ENCODE measurements at places on chromosomes 4 and X. TPM values are rescaled to one million over a fixed set of nuclear protein-coding genes. Genes with fewer than 3 reads are reported as not detected.

Gene MND1
- total RNA-seq = not detected

- DNase-seq = no peak
Measured at GRCh38 chrX:13144927-13145655, 100.7 kb upstream of the FAM9C start.

Gene ENPEP
- total RNA-seq = 0.78 TPM

Gene MAGEA10
- total RNA-seq = not detected

DNA sequence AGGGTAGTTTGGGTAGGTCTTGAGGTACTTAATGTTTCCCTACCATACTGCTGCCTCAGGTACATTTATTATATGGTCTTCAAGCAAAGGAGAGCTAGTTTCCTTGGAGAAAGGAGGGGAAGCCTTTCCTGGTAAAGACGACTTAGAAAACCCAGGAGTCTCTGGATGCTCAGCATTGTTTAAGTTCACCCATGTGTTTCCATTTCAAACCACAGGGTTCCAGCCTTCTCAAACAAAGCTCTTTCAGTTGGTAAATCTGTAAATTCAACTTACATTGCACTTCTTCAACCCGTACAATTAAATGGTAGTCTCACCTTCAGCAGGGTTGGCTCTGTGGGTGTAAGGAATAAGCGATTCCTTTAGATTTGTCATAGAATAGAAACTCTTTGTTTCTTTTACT, 111.9 kb upstream of the UNC5C start:
- no peak for DNase-seq

DNA sequence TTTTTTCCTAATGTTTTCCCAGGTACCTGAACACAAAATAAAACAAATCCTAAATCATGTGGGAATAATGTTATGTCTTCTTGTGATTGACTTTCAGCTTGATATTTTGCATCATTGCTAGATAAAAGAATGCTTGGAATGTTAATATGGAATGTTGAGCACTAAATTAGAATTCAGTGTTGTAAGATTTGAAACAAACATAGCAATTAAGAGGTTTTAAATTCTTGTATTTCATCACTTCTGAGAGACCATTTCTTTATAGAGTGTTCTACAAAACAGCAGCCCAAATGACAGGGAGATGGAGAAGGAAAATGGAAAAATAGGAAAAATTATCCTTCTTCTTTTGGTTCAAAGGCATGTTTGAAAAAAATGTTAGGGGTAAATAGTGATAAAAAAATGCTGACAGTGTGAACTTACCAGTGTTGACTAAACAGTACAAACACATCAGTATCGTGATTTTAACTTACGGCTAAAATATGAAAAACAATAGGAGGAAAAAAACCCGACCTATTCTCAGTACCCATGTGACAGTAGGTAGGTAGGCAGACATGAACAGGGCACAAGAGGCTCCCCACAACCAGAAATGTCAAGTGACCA, 102.6 kb upstream of the PDE5A start:
- DNase-seq = no peak

DNA sequence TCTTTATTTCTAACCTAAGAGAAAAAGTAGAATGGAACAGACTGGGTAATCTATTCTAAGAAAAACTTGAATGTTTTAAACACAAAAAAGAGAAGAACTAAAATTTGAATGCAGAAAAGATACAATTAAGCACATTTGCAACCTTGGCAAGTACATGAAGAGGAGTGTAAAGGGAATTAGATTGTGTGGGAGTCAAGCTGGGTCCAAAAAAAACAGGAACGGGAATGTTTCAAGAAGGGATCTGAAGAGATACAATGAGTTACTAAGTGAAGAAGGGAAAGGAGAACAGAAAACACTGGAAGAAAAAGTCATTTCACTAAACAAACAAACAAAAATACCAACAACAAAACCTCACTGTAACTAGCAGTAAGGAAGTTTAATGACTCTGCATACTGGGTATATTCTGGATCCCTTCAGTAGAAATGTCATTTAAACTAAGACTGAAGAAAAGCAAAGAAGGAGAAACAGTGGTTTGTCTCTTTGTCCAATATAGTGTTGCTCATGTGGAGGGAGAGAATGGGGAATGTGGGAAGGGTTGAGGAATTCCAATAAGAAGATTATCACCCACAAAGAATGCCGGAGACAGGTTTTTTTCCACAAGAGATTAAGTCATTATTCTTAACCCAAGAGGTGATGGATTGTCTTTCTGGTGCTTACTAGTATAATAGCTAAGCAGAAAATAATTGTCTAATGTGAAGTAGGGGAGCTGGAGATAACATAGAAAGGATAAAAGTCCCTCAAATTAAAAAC, 50.4 kb upstream of the PTPN13 start:
- DNase-seq = no peak

GRCh38 chrX:41543668-41544067, 96.5 kb downstream of the NYX start:
- DNase-seq = no peak

GRCh38 chr4:122842984-122843531, 16.4 kb downstream of the FGF2 start:
- DNase-seq = peak; percentile 12

GRCh38 chr4:123651066-123651465, 254.5 kb downstream of the SPRY1 start:
- DNase-seq = no peak

Gene PDLIM3
- total RNA-seq = 40.2 TPM

Gene IRS4
- 0.26 TPM for total RNA-seq

GRCh38 chr4:13963601-13964000, 336.1 kb upstream of the BOD1L1 start:
- no peak for DNase-seq

DNA sequence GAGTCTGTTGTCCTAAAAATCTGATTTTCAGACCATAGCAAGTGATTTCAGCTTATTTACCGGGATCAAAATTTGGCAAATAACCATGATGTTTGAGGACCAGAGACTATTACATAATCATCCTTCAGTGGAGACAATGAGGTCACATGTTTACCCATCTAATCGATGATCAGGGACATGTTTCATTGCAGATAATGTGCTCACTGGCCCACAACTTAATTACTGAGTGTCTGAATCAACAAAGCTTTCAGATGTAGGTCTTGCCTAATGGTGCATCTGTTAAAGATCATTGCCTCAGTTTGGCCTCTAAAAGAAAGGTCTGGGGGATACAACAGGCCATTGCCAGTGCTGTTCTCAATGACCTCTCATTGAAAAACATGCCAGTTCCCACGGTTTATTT, 42.8 kb upstream of the KLHL34 start:
- no peak for DNase-seq

DNA sequence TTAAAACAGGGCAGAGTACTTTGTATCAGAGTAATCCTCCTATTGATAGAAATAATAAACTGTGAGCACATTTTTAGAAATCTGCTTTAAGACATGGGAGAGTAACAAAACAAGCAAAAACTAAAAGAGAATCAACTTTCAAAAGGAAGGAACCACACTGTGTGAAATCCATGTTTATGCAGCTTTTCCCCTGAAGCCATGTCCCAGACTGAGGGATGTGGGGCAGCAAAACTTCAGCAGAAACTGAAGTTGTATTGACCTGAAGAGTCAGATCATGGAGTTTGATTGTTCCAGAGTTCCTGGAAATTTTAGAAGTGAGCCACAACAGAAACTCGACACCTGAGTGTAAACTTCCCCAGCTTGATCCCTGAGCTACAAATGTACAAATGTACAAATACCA, 53.2 kb downstream of the COMMD8 start:
- DNase-seq = no peak

- DNase-seq = peak; percentile 85
Measured at GRCh38 chrX:41334363-41335197, 618 bp downstream of the DDX3X start.

GRCh38 chr4:110510955-110511544, 35.1 kb downstream of the ENPEP start:
- no peak for DNase-seq

- DNase-seq = no peak
Measured at GRCh38 chr4:11427121-11427996, 1.3 kb downstream of the HS3ST1 start.

Gene RAB9B
- total RNA-seq = 0.78 TPM

Gene MAP7D2
- under 0.01 TPM for total RNA-seq

Gene SYTL4
- 21.3 TPM for total RNA-seq

Gene LONRF3
- 18.8 TPM for total RNA-seq

DNA sequence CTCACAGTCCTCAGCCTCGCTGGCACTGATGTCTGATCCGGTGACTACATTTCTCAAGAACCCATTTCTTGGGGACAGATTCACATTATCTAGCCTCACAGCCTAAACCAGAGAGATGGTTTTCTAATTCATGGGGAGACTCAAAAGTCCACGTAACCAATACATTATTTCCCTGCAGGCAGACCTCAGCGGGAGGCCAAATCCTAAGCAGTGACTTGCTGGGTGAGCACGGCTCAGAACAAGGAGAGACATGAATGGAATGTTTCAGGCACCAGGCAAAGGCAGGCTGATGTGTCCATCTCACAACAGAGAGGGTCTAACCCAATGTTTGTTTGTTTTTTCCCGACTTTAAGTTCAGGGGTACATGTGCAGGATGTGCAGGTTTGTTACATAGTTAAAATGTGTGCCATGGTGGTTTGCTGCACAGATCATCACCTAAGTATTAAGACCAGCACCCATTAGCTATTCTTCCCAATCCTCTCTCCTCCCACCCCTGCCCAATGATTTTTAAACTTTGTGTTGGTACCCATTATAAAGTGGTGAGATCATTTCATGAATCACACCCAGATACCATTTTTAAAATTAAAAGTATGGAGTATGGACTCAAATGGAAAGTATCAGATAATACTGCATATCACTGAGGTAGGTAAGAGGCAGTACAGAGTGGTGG, 53.3 kb downstream of the SCD5 start:
- peak; percentile 43 for DNase-seq

DNA sequence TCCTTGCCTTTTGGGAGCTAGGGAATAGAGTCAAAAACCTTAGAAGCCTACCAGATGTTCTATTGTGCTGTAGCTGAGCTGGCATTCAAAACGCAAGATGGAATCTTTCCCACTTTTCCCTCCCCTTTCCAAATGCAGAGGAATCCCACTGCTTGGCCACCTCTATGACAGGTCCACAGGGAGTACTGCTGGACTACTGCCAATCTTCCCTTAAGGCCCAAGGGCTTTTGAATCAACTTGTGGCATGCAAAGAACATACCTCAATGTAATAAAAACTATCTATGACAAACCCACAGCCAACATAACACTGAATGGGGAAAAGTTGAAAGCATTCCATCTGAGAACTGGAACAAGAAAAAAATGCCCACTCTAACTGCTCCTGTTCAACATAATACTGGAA, 139.2 kb upstream of the AGTR2 start:
- DNase-seq = no peak

DNA sequence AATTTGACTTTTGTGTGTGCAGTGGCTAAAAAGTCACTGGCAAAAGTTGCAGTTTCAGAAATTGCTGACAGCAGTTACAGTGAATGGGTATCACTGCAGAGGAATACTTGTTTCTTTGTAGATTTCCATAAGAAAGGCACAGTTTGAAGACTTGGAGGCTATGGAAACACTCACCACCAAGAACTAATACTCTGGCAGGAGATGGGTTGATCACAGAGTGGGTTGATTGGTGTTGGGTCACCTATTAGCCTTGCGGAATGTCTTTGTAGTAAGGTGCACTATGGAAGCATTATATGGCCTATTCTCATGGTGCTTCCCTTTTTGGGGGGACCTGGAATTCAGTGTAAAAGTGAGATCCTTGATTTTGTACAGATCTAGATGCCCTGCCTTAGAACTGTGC, 502.8 kb downstream of the CFAP47 start:
- DNase-seq = no peak

DNA sequence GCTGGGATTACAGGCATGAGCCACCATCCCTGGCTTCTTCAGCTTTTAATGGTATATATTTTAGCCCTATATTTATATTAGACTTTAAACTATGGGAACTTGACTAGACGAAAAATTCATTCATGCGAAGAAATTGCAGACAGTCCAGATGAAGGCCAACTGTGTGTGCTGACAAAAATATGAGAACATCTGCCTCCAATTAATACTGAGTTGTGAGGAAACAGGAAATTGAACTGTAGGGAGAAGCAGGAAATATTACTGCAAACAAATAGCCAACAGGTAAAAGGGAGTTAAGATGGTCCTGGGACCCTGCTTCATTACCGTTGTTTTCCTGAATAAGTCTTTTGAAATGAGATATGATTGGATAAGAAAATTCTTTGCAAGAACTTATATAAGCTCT, 26.3 kb downstream of the MGARP start:
- DNase-seq = no peak

GRCh38 chr4:108851366-108851765, 88.5 kb upstream of the ETNPPL start:
- DNase-seq = no peak

Gene MAGEA11
- not detected for total RNA-seq

- peak; percentile 43 for DNase-seq
Measured at GRCh38 chr4:123443401-123444289, 47.0 kb downstream of the SPRY1 start.

Gene TIMP1
- total RNA-seq = 62.8 TPM

Gene ADH1A
- not detected for total RNA-seq

Gene APLN
- total RNA-seq = not detected

- DNase-seq = peak; percentile 77
Measured at GRCh38 chrX:22192419-22193060, 80.2 kb upstream of the CBLL2 start.

DNA sequence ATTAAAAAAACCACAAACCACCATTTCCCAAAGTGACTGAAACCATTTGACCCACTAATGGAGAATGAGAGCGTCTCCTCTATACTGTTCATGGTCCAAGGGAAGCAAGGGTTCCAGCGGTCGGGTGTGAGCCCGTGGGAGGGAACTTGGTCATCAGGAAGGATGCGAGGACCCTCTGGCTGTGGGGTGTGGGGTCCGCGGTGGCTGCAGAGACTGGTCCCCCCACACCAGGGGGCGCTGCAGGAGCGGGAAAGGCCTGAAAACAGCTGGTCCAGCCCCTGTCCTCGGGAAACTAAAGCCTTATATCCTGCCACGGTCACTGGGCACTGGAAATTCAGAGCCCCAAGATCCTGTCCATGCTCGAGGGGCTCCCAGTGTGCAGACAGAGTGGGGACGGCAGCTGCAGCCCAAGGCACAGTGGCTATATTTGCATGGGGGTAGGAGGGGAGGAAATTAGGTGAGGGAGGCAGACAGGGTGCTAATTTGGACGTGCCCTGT, 4.3 kb downstream of the BLOC1S4 start:
- DNase-seq = peak; percentile 82

DNA sequence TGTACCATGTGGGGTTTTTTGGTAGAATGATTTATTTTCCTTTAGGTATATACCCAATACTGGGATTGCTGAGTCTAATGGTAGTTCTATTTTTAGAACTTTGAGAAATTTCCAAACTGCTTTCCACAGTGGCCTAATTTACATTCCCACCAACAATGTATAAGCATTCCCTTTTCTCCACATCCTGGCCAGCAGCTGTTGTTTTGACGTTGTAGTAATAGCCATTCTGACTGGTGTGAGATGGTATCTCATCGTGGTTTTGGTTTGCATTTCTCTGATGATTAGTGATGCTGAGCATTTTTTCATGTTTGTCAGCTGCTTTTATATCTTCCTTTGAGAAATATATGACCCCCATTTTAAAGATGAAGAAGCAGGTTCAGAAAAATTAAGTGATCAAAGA, 153.7 kb downstream of the CBR4 start:
- DNase-seq = no peak

GRCh38 chr4:94420356-94420755, 31.4 kb upstream of the PDLIM5 start:
- DNase-seq = no peak

All from body of pancreas (tissue), 4 donors.